H1 (cell line): ENCODE measurements at places on chromosomes 1 and 21.
A peak's percentile ranks its signal among the peaks of the same experiment; 100 is the strongest.

- no peak for DNase-seq
- H3K36me3 ChIP-seq = no peaks in the 10 kb centered on the region
- H3K27ac ChIP-seq = no peak overlapping the region
- no peaks in the 10 kb centered on the region for H3K27me3 ChIP-seq
- no peaks in the 10 kb centered on the region for H3K4me1 ChIP-seq
Observed at GRCh38 chr21:38181096-38181495, 75.7 kb upstream of the KCNJ15 start.

DNA sequence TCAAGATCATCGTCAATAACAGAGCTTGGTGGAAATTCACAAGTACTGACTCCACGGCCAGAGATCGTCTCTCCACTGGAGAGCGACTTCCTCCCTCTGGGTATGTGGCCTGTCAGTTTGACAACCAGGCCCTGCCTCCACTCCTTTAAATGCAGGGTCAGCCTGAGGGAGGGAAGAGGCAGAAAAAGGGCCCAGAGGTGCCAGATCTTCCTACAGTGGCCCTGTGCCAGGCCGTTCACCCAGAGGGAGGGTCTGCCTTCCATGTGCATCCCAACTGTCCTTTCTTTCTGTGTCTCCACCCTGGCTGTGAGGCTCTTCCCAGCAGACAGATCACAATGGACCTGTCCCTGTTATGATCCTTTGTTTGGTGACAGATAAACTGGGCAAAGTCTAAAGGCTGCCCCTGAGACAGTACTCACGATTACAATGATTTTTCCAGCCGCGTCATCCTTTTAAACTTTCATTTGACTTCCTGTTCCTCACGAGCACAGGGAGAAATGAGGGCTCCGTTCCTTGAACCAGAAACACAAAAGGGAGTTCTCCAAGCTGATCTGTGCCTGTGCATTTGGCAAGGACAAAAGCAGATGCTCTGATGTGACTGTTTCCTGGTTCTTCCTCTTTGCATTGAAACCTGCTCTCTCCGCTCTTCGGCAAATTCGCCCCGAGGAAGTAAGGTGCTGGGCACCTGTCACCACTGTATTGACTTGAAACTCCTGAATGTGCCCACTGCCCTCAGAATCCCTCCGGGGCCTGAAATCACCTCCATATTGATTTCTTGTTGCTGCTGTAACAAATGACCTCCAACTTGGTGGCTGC, 126.7 kb downstream of the PGBD5 start:
- H3K27me3 ChIP-seq = no peaks in the 10 kb centered on the region
- no peak overlapping the region for H3K27ac ChIP-seq
- H3K36me3 ChIP-seq = no peaks in the 10 kb centered on the region
- H3K4me3 ChIP-seq = no peak overlapping the region

- no peak overlapping the region for H3K4me3 ChIP-seq
- no peaks in the 10 kb centered on the region for H3K36me3 ChIP-seq
- DNase-seq = no peak
- no peaks in the 10 kb centered on the region for H3K27me3 ChIP-seq
Observed at GRCh38 chr1:242412921-242413320, 111.6 kb downstream of the PLD5 start.

- no peak overlapping the region for H3K4me3 ChIP-seq
- no peak for DNase-seq
- H3K27me3 ChIP-seq = no peaks in the 10 kb centered on the region
- no peak overlapping the region for H3K27ac ChIP-seq
- H3K4me1 ChIP-seq = no peaks in the 10 kb centered on the region
Observed at GRCh38 chr1:68571454-68572235, 74.8 kb upstream of the DEPDC1 start.

DNA sequence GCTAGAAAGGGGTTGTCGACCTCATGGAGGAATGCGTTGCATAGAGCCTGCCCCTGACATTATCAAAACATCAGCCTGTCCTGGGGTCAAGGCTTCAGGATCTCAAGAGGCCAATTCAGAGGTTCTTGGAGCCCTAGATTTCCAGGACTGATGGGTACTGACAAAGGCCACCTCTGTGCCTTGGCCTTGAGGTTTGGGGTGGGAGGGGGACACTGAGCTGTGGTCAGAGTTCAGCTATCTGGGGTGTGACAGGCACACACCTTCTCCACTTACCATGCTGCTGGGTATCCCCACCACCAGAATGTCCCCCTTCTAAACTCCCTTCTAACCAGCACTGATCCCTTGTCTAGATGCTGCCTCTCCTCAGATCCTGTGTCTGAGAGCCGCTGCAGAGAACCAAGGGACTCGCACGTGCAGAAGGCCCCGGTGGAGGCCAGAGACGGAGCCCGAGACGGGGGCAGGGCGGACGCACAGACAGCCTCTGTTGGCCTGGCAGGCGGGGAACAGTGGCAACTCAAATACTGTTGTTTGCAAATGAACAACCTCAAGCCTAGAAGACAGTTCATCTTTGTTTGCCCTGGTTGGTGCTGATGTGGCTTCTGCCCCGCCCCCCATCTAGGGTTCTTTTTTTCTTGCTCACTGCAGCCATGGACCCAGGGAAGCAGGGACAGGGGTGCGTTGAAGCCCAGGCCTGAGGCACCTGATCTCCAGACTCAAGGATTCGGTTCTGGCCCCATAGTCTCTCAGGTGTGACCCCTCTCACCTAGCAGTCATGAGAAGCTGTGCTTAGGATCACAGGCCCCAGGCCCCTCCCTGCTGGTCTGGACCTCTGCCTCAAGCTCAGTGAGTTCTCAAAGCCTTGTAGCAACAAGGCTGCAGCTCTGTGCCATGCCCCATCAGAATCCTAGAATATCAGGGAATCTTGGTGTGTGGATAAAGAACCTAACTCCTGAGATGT, 28.1 kb upstream of the CSF1 start:
- H3K27me3 ChIP-seq = no peaks in the 10 kb centered on the region
- no peaks in the 10 kb centered on the region for H3K36me3 ChIP-seq
- DNase-seq = no peak
- H3K27ac ChIP-seq = no peak overlapping the region
- H3K4me1 ChIP-seq = no peaks in the 10 kb centered on the region
- H3K4me3 ChIP-seq = no peak overlapping the region

DNA sequence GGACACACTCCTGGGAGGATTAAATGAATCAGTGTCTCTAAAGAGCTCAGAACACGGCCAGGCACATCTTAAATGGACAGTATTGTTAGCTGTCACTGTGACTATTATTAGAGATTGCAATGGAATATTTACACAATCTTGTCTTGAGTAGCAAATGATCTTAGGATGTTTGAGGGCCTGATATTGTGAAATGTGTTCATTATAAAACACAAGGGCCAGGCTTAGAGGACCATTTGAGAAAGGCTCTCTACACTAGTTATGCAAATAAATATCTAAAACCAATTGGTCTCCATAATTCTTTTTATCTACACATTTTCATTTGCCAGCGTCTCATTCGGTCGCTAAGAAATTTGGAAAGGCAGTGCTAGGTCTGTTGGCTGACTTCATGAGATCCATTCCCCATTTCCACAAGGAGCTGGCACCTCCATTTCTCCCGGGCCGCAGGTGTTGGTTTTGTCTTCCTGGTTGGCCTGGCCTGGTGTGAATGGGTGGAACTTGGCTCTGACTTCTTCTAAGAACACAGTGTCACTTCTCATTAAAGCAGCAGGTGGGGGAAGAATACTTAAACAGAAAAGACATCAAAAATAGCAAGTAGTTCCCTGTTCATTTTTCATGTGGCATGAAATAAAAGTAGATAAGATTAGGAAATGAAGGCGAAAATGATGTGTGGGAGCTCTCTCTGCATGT, 56.0 kb upstream of the PLXNA2 start:
- H3K36me3 ChIP-seq = no peaks in the 10 kb centered on the region
- no peaks in the 10 kb centered on the region for H3K27me3 ChIP-seq
- DNase-seq = no peak
- peaks cover 2% of the 10 kb centered on the region for H3K4me1 ChIP-seq
- H3K4me3 ChIP-seq = no peak overlapping the region
- H3K27ac ChIP-seq = no peak overlapping the region

DNA sequence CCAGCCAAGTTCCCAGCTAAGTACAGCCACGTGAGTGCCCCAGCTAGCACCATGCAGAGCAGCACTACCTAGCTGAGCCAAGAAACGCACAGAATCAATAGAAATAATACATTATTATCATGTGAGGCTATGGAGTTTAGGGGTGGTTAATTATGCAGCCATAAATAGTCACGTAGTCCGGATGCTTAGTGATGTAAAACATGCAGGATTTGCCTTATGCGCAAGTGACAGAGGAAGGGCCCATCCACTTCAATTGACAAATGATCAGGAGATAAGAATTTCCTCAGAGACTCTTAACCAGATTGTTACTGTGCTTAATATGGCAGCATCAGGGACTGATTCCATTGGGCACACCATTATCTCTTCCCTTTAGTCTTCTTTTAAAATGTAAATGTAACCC, 44.8 kb upstream of the DUSP10 start:
- no peak for DNase-seq
- H3K4me3 ChIP-seq = no peak overlapping the region
- no peak overlapping the region for H3K27ac ChIP-seq
- H3K36me3 ChIP-seq = no peaks in the 10 kb centered on the region
- no peaks in the 10 kb centered on the region for H3K4me1 ChIP-seq

- no peak for DNase-seq
- no peaks in the 10 kb centered on the region for H3K36me3 ChIP-seq
- H3K4me3 ChIP-seq = no peak overlapping the region
- H3K27ac ChIP-seq = no peak overlapping the region
Observed at GRCh38 chr1:47388030-47388890, 27.8 kb upstream of the FOXE3 start.

DNA sequence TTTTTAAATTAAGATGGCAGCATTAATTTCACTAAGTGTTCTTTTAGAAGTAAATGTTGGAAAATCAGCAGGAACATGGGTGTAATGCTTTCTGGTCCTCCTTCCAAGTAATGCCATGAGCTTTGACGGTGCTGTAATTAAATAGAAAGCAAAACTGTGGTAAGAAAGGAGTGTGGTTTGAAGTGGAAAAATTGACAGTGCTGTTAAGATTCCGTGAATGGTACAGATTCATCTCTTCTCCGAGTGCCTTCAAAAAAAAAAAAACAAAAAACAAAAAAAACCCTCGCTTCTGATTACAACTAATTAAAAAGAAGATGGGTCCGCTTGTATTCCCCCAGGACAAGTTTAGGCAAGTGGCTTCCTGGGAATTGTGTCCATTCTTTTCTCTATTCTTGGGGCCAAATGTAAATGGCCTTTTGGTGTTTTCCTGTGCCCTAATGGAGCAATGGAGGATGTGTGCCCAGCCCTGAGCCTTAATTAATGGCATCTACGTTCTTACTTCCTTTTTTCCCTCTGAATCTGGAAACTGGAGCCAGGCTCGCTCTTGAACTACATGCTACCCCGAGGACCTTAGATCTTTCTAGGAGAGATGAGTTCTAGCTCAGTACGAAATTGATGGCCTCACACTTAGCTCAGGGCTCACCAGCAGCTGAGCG, 5.1 kb downstream of the LMO4 start:
- no peaks in the 10 kb centered on the region for H3K27me3 ChIP-seq
- H3K4me3 ChIP-seq = peak overlapping the region; percentile 82
- peaks cover 2% of the 10 kb centered on the region; the same call in 1 of the 2 replicates for H3K4me1 ChIP-seq
- H3K27ac ChIP-seq = 0 out of 2 replicates have a peak overlapping the region, but pooled peaks have one; percentile 41
- no peak for DNase-seq

DNA sequence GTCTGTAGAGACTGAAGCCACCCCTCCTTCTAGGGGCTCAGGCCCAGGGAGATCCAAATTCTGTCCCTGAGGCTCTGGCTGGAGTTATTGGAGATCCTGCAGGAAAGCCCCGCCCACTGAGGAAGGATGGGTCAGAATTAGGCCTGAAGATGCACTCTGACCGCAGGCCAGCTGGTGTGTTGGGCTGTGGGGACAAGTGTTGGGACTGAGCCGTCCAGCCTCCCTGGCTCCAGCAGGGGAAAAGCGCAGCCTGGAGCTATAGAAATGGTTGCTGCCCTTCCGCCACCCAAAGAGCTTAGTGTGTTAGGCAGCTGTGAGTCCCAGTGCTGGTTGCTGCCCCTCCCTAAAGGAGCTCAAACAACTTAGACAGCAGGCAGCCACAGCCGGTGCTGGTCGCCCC, 33.0 kb upstream of the PRRX1 start:
- no peak overlapping the region for H3K4me3 ChIP-seq
- no peaks in the 10 kb centered on the region for H3K27me3 ChIP-seq
- no peaks in the 10 kb centered on the region for H3K36me3 ChIP-seq
- no peak for DNase-seq
- H3K27ac ChIP-seq = no peak overlapping the region
- peaks cover 2% of the 10 kb centered on the region; the same call in 1 of the 2 replicates for H3K4me1 ChIP-seq

DNA sequence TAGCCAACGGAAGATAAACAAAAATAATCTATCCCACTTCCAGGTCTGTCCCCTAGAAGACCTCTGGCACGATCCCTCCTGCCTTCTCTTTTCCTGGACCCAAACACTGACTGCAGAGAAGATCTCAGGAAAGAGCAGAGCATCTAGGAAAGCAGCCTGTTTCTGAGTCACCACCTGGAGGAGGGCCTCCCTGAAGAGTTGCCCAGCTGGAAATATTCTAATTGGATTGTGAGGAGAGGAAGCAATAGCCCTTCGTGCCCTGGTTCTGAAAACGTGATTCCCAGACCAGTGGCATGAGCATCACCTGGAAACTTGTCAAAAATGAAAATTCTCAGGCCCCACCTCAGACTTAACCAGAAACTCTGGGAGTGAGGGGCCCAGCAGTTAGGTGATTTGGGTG, 411.1 kb downstream of the SETD4 start:
- no peak overlapping the region for H3K4me3 ChIP-seq
- no peaks in the 10 kb centered on the region for H3K4me1 ChIP-seq
- H3K36me3 ChIP-seq = no peaks in the 10 kb centered on the region
- H3K27ac ChIP-seq = no peak overlapping the region

GRCh38 chr21:25539606-25540005, 67.7 kb downstream of the MRPL39 start:
- H3K27ac ChIP-seq = no peak overlapping the region
- no peak overlapping the region for H3K4me3 ChIP-seq
- no peak for DNase-seq
- H3K36me3 ChIP-seq = no peaks in the 10 kb centered on the region

DNA sequence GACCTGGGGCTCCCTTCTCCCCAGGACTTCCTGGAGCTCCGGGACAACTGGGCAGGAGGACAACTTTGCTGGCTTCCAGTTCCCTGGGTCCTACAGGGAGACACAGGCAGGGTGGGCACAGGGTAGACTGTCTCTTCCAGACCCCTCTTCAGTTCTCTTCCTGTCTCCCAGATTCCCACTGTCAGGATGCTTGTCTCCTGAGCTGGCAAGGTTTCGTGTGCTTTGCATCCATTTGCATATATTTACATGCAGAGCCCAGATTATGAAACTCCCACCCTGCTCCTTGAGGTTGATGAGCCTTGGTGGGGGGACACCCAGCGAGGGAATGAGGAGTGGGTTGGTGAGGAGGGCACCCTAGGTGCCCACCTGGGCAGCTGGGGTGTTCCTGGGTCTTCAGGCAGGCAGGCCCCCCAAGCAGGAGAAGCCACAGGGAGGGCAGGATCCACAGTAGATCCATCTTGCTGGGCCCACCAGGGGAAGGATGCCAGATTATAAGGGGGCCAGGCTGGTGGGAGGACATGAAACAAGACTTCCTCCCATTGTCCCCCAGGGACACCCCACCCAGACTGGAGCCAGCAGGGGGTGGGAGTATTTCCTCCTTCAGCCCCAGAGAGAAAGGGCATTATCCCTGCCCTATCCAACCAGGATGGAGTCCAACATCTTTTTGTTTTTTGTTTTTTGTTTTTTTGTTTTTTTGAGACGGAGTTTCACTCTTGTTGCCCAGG, at the start of gene FCN3:
FCN3 (minus strand) TSS at position 463 of the 725 bp plus-strand sequence; CDS start at position 457, 6 bp downstream.
- H3K27ac ChIP-seq = no peak within 1 kb of the TSS
- H3K27me3 ChIP-seq = no peaks in the 10 kb centered on the region
- H3K4me1 ChIP-seq = no peaks in the 10 kb centered on the region
- DNase-seq = no peak
- H3K4me3 ChIP-seq = no peak within 1 kb of the TSS
